Stimulated activated CD8-positive, alpha-beta memory T cell treated with anti-CD3 and anti-CD28 coated beads, Interleukin-4, amount 100 ng/mL, for 1 hour (primary cell): ENCODE measurements at places on chromosomes 3 and 15.

DNA sequence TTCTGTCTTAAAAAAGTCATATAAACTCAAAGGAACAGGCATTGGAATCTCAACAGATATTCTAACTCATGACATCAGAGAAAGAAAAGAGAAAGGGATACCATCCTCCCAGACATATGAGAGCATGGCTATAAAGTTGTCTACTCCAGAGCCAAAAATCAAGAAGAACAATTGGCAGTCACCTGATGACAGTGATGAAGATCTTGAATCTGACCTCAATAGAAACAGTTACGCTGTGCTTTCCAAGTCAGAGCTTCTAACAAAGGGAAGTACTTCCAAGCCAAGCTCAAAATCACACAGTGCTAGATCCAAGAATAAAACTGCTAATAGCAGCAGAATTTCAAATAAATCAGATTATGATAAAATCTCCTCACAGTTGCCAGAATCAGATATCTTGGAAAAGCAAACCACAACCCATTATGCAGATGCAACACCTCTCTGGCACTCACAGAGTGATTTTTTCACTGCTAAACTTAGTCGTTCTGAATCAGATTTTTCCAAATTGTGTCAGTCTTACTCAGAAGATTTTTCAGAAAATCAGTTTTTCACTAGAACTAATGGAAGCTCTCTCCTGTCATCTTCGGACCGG lies 35.9 kb downstream of the UNC13C start:
- DNase-seq = no peak

GRCh38 chr3:150978566-150979148 lies 6.1 kb upstream of the CLRN1 start:
- no peak for DNase-seq

DNA sequence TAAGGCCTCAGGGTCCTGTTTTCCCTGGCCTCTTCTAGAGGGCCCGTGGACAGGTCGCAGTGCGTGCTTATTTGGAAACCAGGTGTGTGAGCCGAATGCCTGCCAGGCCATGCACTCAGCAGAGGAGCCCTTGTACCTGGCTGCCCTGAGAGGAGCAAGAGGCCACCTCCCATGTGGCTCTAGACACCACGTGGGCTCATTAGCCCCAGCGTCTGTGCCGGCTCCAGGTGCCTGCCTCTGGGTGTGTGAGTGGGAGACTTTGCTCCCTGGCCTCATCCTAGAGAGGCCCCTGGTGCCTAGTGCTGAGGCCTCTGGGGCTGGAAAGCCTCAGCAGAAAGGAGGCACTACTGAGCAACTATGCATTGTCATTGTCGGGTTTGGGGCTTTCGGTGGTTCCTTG lies 50.4 kb downstream of the KLF13 start:
- no peak for DNase-seq

DNA sequence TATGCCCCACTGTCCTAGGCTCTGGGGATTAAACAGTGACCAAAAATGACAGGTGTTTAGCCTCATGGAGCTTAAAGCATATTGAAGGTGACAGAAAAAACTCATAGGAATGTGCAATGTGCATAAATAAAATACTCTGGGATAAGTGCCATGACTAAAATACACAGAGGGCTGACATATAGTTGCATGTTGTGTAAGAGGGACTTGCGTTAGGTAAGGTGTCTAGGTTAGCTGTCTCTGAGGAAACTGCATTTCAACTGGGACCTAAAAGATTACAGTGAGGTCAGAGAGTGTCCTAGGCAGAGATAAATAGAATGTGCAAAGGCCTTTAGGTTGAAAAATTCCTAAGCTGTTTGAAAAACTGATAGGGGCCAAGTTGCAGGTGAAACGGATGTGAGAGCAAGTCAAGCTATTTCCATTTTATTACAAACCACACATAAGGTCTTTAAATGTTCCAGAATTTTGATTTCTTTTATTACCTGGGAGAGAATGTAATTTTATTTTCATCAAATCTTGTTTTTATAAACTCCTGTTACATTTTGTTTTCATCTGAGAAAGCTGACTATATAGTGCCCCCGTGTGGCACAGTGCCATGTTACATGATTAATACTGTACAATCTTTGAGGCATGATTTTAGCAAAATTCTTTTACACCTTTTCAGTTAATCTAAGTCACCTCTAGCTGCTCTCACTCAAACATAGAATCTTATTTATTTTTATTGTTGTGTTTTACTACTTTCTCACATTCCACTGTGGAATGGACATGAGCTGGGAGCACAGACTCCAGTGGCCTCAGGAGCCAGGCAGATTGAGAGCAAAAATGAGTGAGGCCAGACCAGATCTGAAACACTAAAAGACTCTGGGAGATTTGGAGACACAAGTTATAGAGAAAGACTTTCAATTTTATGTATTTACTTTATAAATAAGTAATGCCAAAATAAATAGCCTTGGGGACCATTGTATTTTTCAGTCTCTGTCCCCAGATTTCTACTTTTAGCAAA lies 259.6 kb upstream of the ZNF717 start:
- DNase-seq = no peak

GRCh38 chr3:5644773-5645670 lies 457.5 kb downstream of the EDEM1 start:
- DNase-seq = no peak
